ENCODE measurements at places on chromosomes 16 and 17.

- DNase-seq = no peak
Measured at GRCh38 chr16:35352431-35352830, 1893.0 kb downstream of the TP53TG3F start.

GRCh38 chr17:41421116-41421515 is 3.3 kb downstream of the KRT37 start:
- DNase-seq = no peak

DNA sequence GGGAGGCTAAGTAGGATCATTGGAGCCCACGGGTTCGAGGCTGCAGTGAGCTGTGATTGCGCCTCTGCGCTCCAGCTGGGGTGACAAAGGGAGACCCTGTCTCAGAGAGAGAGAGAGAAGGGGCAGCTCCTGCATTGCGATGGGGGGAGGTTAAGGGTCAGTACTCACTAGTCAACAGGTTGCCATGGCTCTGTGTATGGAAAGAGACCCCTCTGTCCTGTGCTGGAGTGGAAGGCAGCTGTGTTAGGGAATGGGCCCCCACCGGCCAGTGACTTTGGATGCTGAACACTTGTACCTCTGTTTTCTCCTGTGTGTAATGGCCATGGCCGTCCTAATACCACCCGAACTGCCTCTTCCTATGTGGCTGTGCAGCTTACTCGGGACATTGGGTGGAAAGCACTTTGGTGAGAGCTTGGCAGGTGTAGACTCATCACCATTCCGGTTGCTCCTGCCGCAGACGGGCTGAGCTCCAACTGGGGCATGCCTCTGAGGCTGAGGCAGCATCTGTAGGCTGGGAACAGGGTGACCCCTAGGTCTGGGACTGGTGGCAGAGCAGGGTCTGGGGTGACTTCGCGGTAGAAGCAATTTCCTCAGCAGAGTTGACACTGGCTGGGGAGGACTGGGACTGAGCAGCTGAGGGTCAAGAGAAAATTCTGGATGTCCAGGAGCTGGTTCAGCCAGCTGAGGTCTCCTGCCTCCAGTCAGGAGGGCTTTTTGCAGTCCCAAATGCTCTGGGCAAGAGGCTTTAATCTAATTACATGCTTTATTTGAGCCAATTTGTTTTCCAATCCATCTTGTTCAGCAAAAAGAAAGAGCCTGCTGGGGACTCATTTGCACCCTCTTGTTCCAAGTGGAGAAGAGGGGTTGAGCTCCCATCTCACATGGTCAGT is 184.5 kb downstream of the NTN1 start:
- DNase-seq = no peak

GRCh38 chr16:19203374-19203966 is 35.4 kb downstream of the SYT17 start:
- DNase-seq = no peak

DNA sequence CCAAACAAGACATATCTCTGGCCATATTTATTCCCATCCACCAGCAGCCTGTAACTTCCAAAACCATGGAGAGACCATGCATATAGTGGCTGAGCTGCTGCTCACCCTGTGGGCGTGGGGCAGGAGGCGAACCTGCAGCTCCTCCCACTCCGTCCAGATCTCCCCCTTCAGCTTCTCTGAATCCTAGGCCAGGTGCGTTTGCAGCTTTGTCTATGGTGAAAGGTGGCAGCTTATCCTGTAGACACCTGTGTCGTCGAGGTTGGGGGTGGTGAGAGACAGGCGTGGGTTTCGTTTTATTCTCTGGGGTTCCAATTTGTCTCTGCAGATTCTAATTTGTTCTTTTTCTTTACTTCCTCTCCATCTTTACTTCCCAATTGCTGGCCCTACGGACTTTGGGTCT is 9.7 kb upstream of the ANKS4B start:
- no peak for DNase-seq

GRCh38 chr17:34542700-34543336 is 36.6 kb upstream of the TMEM132E start:
- DNase-seq = peak; percentile 19

Data from stimulated activated CD8-positive, alpha-beta memory T cell treated with anti-CD3 and anti-CD28 coated beads, Interleukin-7, amount 100 ng/mL, for 1 hour (primary cell).